ENCODE measurements at places on chromosomes 16 and 17.

DNA sequence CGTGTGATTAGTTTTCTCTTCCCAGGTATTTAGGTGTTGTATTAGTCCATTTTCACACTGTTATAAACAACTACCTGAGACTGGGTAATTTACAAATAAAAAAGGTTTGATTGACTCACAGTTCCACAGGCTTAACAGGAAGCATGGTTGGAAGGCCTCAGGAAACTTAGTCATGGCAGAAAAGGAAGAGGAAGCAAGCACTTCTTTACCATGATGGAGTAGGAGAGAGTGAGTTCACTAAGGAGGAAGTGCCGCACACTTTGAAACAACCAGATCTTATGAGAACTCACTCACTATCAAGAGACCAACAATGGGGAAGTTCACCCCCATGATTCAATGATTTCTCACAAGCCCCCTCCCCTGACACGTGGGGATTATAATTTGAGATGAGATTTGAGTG is 1343.7 kb upstream of the GOT2 start:
- no peak for DNase-seq

GRCh38 chr17:53749178-53749577 is 73.5 kb upstream of the KIF2B start:
- peak; percentile 22 for DNase-seq

DNA sequence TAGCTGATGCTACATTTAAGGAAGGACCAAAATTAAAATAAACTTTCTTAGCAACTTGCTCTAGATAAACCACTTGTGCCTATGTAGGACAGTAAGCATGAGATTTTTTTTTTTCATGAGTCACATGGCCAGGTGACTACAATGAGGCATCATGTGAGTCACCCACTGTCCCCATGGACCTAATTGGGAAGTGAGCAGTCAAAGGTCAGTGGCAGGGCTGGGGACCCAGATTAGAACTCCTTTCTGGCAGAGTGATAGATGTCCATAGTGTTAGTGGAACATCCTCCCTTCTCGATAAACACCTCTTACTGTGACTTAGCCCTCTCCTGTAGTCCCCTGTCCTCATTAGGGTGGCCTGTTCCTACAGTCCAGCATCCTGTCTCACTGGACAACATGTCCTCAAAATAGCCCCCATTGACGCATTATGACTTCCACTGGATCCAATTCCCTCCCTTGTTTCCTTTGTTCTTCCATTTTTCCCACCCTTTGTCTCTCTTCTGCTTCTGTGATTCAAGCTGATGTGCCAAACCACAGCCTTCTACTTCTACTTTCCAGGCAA is 12.4 kb downstream of the ITGB3 start:
- DNase-seq = no peak

DNA sequence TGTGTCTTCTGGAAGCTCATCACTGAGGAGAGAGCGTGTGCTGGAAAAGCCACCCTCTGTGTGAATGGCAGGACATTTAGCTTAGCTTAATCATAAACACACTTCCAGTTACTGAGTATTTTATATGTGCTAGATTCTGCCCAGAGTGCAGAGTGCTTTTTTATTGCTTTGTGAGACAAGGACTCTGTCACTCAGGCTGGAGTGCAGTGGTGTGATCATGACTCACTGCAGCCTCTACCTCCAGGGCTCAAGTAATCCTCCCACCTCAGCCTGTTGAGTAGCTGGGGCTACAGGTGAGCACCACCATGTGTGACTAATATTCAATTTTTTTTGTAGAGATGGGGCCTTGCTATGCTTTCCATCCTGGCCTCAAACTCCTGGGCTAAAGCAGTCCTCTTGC is 61.4 kb upstream of the IRX3 start:
- no peak for DNase-seq

- no peak for DNase-seq
These were observed 48.6 kb downstream of the TNFRSF13B start for GRCh38 chr17:16923097-16923903.

DNA sequence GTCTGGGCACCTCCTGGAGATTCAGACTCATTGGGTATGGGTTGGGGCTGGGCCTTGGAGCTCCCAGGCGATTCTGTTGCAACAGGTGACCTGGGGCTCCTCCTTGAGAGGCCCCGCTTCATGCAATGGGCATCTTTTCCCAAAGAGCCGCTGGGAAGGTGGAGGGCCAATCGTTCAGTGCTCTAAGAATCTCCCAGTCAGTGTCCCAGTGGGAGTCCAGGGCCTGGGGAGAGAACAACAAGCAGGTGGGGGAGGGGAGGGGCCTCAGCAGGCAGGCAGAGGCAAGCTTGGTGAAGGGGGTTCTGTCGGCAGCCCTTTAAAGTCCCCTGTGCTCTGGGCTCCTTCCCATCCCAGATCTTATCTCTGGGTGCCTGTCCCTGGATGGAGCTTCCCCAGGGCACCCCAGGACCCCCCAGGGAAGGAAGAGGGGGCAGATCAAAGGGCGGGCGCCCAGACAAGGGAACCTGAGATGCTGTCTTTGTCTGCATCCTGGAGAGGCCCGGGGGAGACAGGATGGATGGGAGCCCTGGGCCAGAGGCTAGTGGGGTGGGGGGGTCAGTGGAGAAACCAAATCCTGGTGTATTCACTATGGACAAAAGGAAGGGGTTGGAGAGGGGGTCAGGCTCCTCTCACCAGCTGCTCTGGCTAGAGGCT is 30.5 kb upstream of the NXPH3 start:
- DNase-seq = no peak

DNA sequence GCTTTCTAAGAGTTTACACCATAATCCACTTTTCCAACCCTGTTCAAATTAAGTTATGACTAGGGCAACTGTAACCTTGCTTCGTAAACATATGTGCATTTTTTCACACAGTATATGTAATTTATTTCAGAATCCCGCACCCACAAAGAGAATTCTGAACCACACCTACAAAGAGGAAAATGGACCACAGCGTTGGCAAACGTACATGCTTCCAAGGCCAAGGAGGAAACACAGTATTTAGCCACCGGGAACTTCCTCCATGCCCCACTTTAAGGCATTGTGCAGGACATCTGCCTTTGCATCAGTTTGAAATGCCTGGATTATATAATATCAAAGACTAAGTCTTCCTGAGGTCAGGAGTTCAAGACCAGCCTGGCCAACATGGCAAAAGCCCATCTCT is 2.1 kb downstream of the SPATA22 start:
- DNase-seq = no peak

GRCh38 chr17:78108726-78109488 is 19.6 kb downstream of the TMC6 start:
- peak; percentile 17 for DNase-seq

- DNase-seq = no peak
These were observed 50.9 kb upstream of the MTSS2 start for GRCh38 chr16:70736465-70737376.

DNA sequence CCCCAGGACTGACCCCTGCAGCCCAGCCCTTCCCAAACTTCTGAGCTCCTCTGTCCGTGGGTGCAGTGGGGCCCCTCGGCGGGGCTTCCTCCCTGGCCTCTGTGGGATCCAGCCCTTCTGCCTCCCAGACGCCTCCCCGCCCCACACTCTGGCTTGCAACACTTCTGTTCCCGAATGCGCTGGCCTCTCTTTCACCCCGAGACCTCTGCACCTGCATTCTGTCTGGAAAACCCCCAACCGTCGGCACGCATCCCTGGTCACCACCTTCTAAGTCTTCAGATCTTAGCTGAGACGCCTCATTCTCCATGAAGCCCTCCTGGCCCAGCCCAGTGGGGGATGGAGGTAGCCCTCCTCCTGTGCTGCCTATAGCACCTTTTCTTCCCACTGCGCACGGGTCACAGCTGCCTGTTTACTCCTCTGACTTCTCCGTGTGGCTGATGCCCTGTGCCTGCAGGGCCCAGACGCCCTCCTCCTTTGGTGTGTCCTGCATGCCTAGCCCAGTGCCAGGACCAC is 26.4 kb downstream of the TMEM235 start:
- peak; percentile 57 for DNase-seq

DNA sequence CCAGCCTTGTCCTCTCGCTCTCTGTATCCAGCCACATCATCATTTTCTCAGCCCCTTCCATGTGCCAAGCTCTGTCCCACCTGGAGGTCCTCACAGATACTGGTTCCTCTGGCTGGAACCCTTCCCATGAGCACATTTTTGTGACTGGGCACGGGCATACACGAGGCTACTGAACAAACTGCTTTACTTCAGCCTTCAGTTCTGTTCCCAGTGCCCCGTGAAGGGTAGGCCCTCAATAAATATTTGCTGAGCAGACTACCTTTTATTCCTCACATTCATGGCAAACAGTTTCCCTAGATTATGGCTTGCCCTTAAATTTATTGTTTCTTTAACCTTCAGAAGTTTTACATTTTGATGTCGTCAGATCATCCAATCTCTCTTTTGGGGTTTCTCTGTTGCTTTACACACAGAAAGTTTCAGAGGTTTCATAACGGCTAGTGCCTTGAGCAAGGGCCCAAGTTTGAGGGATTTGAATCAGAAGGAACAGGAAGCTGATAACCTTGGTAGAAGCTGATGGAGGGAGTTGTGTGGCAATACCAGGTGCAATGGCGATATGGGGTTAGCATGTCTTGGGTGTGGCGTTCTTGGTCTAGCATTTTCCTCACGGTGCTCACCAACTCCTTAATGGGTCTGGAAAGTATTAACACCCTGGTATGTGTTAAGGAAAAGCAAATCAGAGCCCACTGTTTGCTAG is 27.8 kb downstream of the TMEM92 start:
- DNase-seq = no peak

DNA sequence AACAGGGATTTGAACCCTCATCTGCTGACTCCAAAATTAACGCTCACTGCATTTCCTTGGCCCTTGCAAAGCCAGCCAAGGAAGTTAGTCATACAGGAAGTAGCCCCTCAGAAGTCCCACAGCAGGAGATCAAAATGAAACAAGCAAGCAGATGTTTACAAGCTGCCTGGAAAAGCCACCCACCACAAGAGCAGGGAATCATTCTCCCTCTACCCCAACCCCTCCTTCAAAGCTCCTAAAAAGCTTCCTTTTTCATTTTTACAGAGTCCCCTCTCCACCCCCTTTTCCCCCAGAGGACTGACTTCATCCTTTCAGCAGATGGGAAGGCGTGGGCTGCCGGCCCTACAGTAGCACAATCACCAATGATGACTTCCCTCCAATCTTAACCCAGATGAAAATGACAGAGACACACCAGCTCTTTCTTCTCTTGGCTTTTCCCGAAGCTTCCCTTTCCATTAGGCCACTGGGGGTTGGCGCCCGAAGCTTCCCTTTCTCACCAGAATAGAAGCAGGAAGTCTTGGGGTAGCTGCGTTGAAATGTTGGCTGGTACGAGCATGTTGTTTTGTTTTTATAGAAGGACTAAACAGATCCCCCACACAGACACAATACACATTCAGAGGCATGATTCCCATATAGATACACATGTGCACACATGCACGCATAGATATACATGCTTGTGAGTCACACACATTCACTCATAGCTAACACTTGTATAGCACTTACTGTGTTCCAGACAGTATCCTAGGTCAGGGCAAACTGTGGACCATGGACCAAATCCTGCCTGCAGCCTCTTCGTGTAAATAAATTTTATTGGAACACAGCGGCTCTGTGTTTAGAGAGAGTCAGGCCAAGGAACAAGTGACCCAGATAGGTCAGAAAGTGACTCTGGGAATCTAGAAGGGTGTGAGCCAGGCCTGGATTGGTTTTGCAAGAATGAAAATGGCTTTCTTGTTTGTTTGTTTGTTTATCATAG is 17.4 kb downstream of the ITPRIPL2 start:
- DNase-seq = peak; percentile 72

- no peak for DNase-seq
These were observed 58.1 kb downstream of the MAP2K4 start for GRCh38 chr17:12078791-12079190.

DNA sequence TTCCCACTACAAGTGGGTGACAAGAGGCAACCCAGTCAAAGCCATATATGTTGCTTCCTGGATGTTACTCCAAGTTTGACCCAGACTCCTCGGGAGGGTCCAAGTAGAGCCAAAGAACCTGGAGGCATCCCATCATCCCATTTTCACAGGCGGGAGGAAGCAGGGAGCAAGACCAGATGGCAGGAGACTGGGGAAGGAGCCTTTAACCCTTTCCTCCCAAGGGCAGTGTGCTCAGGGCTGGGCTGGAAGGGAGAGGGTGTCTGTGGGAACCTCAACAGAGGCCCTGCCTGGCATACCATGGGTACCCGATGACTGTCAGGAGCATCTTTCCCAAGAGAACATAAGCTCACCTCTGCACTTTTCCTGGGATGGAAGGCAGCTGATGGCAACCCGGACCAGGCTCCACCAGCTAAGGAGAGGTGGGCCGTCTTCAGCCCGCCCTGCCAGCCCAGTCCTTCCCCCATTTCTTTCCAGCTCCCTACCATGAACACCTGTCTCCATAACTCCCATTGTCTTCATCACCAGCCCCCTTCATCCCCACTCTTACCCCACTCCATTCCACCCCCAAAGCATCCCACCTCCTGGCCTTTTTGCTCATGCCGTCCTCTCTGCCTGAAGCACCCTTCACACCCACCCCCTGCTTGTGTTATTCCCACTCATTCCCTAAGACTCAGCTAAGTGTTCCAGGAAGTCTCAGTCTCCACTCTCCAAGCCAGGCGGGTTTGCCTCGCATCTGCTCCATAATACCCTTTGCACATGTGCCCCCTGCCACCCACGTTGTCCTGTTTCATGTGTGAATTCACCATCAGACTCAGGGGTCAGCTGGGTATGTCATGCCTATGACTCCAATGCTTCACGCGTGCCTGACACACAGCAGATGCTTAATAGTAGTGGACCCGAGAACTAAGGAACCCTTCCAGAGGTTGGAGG is 5.9 kb upstream of the SLC16A5 start:
- DNase-seq = no peak

DNA sequence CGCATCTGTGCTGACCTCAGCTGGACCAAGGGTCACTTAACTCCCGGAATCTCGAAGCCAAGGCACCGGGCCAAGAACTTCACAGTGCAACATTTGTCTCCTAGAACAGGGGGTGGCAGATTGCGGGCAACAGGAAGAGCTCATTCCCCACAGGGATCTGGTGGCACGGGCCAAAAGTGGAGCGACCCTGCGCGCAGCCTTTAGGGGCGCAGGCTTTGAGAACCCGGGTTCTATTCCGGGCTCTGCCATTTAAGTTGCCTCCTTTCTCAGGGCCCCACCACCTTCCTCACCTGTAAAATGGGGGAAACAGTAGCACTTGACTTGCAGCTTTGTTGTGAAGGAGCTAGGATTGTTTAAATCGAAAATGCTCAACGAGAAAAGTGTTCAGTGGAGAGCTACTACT is 651 bp downstream of the SHMT1 start:
- DNase-seq = peak; percentile 63

- no peak for DNase-seq
These were observed 9.2 kb downstream of the KDM6B start for GRCh38 chr17:7843257-7843535.

- no peak for DNase-seq
These were observed 44.6 kb downstream of the MRM3 start for GRCh38 chr17:826778-827177.

GRCh38 chr16:86088816-86089215 is 189.9 kb downstream of the IRF8 start:
- no peak for DNase-seq

GRCh38 chr17:10156599-10156947 is 41.8 kb downstream of the GAS7 start:
- no peak for DNase-seq

Measured in femur (tissue), 1 donor.